ENCODE measurements at places on chromosomes 12 and 14. TPM values are rescaled to one million over a fixed set of nuclear protein-coding genes. Genes with fewer than 3 reads are reported as not detected.

Gene ANKRD9
- 7.4 TPM for total RNA-seq

Gene ARHGDIB
- 6.3 TPM for total RNA-seq

Gene EGLN3
- 0.78 TPM for total RNA-seq

Gene KRT80
- 0.52 TPM for total RNA-seq

Gene SERPINA9
- total RNA-seq, result 0.43 TPM

Gene FZD10
- total RNA-seq, result 0.26 TPM

Gene RPGRIP1
- total RNA-seq, result not detected

Gene CPM
- 11.1 TPM for total RNA-seq

Gene SDS
- total RNA-seq, result not detected

Gene C1QL4
- not detected for total RNA-seq

Gene CCDC177
- under 0.01 TPM for total RNA-seq

Gene MAP1LC3B2
- 0.97 TPM for total RNA-seq

Gene C12orf50
- total RNA-seq, result not detected

Data from articular chondrocyte of knee joint (primary cell).